AG09309 (cell line): ENCODE measurements at places on chromosomes 11 and 22.

DNA sequence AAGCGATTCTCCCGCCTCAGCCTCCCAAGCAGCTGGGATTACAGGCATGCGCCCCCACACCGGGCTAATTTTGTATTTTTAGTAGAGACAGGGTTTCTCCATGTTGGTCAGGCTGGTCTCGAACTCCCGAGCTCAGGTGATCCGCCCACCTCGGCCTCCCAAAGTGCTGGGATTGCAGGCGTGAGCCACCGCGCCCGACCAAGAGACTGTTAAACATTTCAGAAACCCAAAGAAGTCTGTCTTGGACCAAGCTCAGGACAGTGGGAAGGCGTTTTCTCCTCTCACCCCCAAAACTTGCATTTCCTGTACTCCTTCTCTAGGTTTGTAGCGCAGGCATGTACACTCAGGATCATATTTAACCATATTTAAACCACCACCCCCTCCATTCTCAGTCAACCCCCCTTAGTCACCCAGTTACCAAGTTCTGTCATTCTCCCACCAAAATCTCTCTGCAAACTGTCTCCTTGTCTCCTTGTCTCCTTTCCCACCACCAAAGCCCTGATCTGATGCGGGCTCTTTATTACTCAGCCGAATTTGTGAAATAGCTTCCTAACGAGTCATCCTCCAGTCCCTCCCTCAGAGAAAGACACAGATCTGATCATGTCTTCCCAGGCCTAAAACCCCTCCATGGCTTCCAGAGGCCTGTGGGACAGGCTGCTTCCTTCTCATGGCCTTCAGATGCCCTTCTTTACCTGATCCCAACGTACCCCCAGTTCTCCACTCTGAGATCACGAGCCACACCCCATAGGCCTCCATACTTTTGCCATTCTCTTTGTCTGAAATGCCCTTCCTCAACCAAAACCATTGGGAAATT lies 29.0 kb upstream of the CREB3L1 start:
- DNase-seq, result peak; percentile 91

GRCh38 chr11:130369141-130369691 lies 54.5 kb upstream of the ZBTB44 start:
- no peak for DNase-seq

- DNase-seq, result no peak
These were observed 597.2 kb upstream of the ANO3 start for GRCh38 chr11:25734591-25735211.

DNA sequence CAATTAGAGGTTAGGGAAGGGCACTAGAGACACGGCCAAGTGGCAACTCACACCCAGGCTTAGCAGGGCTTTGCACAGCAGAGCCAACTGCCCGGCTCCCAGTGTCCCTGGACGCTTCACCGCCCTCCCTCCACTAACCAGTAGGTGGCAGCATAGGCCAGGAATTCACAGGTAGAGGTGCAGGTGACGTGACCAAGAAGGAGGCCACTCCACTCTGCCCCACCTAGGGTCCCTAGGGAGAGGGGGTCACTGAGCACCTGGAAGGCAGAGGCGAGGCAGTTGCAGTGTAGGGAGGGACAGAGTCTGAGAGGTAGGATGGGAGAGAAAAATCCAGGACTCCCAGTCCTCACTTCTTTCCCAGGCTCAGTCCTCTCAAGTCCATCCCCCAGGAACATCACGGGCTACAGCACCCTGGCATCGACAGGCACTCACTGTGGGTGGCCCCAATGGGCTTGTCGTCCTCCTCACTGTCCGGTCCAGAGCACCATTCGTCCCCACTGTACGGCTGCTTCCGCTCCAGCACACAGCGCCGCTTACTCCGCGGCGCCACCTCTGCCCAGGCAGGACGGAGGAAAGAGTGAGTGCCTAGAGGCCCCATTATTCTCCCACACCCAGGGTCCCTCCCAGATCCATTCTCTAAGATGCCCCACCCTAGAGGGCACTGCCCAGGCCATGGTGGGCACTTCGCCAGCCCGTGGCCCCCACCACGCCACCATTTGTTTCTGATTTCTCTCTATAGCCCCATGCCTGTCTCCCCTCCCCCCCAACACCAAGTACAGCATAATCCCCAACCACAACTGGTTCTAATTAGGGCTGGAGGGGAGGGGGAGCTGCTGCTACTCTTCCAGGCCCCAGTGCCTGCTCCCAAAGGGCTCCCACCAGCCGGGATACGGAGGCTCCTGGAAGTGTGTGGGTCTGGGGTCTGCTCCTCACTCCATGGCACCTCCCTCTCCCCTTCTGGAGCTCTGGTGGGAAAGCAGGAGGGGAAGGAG lies 18.4 kb downstream of the BCL9L start:
- no peak for DNase-seq

- DNase-seq, result no peak
These were observed 6.3 kb downstream of the INPPL1 start for GRCh38 chr11:72230764-72231365.
